ENCODE measurements at places on chromosomes 2 and 18.

DNA sequence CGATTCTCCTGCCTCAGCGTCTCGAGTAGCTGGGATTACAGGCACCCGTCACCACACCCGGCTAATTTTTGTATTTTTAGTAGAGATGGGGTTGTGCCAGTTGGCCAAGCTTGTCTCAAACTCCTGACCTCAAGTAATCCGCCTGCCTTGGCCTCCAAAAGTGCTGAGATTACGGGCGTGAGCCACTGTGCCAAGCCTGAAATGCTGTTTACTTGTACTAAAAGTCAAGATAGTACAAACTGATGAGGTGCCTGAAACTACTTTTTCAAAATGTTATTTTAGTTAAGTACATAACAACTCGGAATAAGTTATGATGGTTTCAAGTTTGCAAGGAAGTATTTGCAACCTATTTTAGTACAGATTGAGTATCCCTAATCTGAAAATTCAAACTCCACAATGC lies 85.7 kb downstream of the CEP192 start:
- no peak for DNase-seq

- DNase-seq = peak; percentile 19
Observed at GRCh38 chr2:20326163-20326780, 24.4 kb downstream of the PUM2 start.

DNA sequence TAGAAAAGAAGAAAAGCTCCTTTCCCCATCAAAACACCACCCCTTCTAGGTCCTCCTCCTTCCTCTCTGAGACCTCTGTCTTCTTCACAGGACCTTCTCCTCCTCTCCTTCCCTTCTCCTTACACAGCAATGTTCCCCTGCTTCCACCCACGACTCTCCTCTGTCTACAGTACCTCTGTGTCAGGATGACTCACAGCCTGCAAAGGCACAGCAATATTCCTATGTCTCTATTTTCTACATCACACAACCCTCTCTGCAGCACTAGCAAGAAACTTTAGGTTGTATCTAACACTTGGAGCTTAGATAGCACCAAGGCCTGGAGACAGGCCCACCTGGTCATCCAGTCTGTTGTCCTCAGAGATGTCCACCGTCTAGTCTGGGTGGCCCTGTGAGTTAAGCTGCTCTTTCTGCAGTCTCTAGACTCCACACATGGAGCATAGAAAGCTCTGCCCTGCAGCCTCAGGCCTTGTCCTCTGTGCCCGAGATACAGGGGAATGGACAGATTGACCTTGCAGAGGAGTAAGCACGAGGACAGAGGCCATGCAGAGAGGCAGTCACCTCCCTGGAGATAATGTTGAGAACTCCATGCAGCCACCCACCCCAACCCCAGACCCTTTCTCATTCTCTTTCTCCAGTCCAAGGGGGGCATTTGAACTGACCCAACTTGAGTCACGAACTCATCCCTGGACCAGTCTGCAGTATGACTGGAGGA lies 212.0 kb downstream of the TNS1 start:
- no peak for DNase-seq

DNA sequence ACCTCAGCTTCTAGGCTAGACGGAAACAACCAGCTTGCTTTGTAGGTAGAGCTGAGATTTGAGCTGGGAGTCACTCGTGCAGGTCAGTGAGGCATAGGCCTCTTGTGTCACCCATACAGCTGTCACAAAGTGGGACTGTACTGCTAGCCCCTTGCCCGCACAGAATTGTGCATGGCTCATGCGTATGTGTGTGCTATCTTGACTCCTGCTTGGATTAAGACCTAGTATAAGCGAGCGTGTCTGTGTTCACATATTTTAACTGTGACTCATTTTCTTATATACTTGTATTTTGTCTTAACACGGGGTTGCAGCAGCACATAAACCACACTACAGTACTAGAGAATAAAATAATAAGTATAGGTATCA lies 20.1 kb downstream of the CEP68 start:
- DNase-seq = no peak

DNA sequence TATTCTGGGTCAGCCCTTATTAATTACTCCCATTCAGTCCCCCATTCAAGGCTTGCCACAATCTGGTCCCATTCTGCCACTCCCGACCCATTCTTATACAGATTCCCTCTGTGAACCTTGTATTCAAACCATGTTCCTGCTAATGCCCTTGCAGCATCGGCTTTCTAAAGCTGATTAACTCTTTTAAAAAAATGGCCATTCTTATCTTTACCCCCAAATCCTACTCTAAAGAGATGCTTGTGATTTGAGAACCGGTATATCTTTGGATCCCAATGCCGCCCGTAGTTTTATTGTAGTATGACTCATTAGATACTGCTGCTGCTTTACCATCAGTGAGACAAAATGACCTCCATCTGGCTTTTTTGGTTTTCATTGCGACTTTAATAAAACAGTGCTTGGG lies 72.2 kb downstream of the XRCC5 start:
- no peak for DNase-seq

GRCh38 chr2:55906993-55907392 lies 16.6 kb downstream of the EFEMP1 start:
- DNase-seq = no peak

GRCh38 chr2:83900862-83901261 lies 558.2 kb downstream of the SUCLG1 start:
- no peak for DNase-seq

GRCh38 chr18:59145055-59145454 lies 5.4 kb downstream of the SEC11C start:
- DNase-seq = no peak

GRCh38 chr2:219250049-219250781 lies 2.8 kb upstream of the TUBA4B start:
- DNase-seq = no peak

DNA sequence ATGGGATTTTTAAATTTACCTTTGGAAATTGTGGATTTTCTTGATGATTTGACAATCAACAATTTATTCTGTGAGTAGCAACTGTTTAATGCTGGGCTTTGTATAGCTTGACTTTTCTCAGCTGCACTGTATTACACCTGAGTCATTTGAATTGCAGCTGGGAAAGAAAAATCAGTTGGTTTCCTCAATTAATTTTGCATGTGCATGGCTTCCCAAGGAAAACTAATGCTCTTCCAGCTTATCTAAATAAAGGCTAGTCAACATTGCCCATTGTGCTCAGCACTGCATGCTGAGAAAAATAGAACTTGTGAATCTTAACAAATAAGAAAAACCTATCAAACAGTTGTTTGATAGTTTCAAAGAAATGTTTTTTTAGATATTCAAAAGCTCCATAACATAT lies 268.3 kb upstream of the CDH20 start:
- no peak for DNase-seq

GRCh38 chr2:198807131-198807530 lies 650.6 kb downstream of the SATB2 start:
- DNase-seq = no peak

DNA sequence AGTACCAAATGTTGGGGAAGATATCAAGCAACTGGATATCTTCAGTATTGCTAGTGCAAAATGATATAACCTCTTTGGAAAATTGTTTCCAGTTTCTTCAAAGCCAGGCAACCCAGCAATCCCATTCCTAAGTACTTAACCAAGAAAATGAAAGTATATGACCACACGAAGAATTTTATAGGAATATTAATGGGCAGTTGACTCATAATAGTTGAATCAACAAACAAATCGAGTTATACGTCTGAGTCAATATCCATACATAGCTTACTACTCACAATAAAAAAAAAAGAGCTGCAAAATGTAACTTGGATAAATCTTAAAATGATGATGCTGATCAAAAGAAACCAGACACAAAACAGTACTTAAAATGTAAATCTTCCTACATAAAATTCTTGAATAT lies 810.4 kb downstream of the METTL4 start:
- DNase-seq = no peak

- no peak for DNase-seq
Observed at GRCh38 chr2:68994864-68995263, 18.1 kb upstream of the ANTXR1 start.

DNA sequence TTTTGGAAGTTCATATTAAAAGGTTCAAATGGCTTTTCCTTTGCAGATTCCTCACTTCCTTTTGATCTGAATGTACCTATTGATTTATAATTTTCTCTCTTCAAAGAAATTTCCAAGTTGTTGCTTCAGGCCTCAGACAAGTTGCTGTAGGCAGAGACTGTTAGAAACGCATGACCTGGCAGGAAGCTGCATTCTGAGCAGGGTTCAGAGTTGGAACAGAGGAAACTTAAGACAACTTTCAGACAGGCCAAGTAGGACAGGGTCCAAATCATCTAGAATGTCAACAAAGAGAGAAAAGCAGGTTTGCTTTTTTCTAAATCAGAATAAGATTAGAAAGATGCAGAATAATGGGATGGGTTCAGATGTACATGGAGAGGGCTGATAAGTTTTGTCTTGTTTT lies 416.3 kb downstream of the LRP1B start:
- no peak for DNase-seq

DNA sequence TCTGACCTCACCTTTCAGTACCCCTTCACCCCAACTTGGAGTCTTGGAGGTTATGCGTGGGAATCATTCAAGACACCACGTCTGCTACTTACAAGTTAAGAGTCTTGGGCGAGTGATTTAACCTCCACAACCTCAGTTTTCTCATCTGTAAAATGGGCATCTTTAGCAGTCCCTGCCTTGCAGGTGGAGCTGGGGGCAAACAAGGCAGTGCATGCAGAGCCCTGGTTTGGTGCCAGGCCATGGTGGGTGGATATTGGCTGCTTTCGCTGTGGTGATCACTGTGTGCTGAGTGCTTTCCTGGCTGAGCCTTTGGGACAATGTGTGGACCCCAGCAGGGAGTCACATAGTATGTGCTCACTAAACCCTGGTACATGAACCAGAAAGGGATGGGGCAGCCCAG lies 20.4 kb upstream of the PTMA start:
- no peak for DNase-seq

DNA sequence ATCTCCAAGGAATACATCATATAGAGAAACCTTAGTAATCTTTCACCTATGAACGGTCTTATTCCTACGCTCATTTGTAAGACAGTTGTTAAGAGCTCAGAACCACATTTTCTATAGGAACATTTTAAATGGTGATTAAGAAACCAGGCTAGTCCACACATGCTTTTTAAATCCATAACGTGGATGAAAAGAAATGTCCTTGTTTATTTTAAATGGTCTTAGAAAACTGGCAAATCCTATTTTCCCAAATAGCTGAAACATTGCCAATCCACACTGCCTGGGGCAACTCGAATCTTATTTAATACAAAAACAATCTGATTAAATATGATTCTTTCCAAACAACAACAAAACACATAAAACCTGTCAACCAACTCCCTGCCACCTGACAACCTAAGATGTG lies 23.7 kb downstream of the METTL8 start:
- DNase-seq = no peak

DNA sequence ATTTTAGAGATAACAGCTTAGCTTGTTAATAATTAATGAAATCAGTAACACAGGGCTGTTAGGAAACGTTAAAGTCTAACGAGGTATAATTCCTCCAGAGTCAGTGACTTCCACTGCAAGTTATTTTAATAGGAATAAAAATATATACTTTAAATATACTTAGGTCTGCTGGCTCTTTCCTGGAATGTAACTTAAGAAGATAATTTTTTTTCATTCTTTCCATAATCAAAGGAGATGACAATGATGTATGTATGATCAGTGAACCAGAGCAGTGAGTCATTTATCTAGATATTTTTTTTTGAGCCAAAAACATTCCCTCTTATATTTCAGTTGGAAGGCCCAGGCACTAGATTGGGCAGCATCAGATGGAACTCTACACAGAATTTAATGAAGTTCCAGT lies 104.2 kb upstream of the LYPD1 start:
- DNase-seq = no peak

DNA sequence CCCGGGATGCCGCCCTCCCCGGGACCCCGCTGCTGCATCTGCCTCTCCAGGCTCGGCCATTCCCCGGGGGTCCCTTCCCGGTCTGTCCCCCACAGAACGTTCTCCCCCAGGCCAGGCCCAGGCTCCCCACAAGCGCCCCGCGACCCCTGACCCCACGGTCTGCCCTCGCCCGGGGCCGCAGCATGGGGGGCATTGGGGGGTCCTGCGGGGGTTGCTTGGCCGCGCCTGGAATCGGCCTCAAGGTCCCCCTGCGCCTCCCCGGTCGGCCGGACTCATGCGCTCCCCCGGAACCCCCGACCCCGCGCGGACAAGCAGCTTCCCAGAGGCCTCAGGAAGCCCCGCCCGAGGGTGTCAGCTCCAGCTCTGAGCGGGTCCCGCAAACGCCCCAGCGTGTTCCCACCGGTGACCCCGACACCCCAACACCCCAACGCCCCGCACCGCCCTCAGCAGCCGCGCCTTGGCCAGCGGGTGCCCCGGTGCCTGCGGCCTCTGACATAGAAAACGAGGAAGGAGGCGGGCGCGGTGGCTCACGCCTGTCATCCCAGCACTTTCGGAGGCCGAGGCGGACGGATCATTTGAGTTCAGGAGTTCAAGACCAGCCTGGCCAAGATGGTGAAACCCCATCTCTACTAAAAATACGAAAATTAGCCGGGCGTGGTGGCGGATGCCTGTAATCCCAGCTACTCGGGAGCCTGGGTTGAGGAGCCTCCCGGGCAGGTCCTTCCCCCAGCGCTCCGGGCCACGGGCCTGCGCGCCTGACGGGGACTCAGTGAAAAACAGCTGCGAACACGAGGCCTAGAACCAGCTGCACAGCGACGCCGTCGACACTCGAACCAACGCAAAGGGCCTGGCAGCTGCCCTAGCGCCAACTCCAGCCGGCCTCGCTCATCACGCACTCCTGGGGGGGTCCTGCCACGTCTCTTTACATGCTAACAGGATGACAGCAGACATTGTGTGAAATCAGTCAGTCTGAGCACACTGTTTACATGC lies 61.8 kb upstream of the CTDP1 start:
- DNase-seq = no peak

DNA sequence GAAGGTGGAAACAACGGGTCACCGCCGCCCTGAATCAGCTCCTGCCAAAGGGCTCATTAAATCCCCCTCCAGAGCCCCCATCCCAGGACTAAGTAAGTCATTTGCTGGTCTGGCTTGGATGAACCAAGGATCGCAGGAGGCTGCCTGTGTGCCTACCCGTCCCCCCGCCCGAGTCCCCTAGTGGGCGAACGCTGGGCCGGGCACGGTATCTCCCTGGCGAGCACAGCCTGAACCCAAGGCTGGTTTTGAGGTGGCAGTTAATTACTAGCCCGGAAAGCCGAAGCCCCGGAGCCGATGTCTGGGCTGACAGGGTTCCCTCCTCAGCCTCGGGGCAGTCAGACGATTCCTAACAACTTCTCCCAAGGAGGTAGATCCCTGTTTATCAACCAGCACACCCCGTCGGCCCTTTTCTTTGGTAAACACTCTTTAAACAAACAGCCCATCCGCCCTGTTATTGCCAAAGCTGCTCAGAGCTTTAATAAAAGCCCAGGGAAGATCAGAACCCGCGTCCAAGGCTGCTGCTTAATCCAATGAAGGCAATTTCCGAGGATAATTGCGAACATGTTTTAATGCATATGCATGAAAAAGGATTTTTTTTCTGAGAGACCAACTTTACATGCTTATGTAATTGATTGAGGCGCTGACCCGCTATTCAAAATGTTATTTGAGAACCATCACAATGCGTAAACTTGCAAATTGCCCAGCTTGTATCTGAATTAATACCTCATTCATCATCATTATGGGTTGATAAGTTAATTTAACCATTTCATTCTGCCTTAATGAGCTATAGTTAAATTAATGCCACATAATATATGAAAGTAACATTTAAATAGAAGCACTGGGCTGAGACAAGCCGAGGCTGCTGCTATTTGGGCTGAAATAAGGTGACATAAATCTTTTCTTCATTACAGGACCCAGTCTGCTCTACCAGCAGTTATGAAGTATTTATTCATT lies 10.5 kb downstream of the EVX2 start:
- DNase-seq = no peak

All from stimulated activated CD8-positive, alpha-beta memory T cell treated with anti-CD3 and anti-CD28 coated beads, Interleukin-7, amount 100 ng/mL, for 1 hour (primary cell).